Left colon (tissue), 2 donors: ENCODE measurements at places on chromosomes 13 and 19. TPM values are rescaled to one million over a fixed set of nuclear protein-coding genes. Genes with fewer than 3 reads are reported as not detected.

Gene CEACAM6
- total RNA-seq, result 485 TPM

Gene PPM1N
- 0.37 TPM for total RNA-seq

Gene TMEM255B
- total RNA-seq, result 2.4 TPM

Gene CLC
- total RNA-seq, result not detected

Gene MBD3L3
- total RNA-seq, result not detected

Gene CEACAM16
- total RNA-seq, result 0.45 TPM

Gene ZNF649
- total RNA-seq, result 5.5 TPM

Gene IGFL3
- total RNA-seq, result not detected

Gene RNF17
- total RNA-seq, result 0.18 TPM

Gene CRX
- total RNA-seq, result not detected

Gene PHLDB3
- 9.7 TPM for total RNA-seq

Gene TUBB4A
- 1.1 TPM for total RNA-seq

Gene HOMER3
- total RNA-seq, result 7.9 TPM

Gene GPC5
- total RNA-seq, result 0.22 TPM

- DNase-seq, result peak; percentile 81
These were observed 13.8 kb downstream of the DNASE2 start for GRCh38 chr19:12867120-12868099.

- DNase-seq, result no peak
These were observed 134.0 kb downstream of the USP12 start for GRCh38 chr13:27037571-27037970.

GRCh38 chr13:43389983-43390382, 366.6 kb downstream of the DNAJC15 start:
- DNase-seq, result no peak

- DNase-seq, result no peak
These were observed 80.1 kb downstream of the IPO5 start for GRCh38 chr13:98033277-98034247.

DNA sequence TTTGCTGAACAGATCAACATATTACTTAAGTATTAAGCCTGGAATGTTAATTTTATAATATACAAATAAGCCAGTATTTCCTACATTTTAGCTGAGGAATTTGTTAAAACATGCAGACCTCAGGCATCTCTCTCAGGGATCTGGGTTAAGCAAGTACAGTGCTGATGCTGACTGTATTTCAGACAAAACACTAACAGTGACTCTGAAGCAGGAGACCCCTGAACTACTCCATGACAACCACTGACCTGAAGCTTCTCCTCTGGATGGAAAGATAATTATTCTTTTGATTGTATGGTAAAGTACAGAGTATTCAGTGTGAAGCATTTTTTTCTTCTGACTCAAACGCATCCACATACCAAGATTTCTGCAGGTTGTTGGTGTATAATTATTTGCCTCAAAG, 680.8 kb downstream of the LIG4 start:
- no peak for DNase-seq

DNA sequence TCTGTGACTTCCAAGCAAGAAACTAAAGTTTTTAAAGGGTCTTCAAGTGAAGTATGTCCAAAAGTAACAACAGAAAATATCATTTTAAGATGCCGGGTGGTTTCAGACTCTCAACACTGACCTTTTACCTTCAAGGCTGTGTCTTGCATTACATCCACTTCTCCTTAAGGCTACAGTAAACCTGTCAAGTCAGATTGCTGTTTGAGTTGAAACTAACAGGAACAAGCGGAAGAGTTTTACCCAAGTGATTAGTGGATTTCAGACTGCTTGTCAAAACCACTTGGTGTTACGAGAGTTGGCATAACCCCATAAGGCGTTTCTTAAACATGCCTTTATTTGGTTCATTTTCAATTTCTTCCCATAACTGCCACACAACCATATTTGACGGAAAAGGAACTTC, 283.1 kb downstream of the DCT start:
- DNase-seq, result no peak

DNA sequence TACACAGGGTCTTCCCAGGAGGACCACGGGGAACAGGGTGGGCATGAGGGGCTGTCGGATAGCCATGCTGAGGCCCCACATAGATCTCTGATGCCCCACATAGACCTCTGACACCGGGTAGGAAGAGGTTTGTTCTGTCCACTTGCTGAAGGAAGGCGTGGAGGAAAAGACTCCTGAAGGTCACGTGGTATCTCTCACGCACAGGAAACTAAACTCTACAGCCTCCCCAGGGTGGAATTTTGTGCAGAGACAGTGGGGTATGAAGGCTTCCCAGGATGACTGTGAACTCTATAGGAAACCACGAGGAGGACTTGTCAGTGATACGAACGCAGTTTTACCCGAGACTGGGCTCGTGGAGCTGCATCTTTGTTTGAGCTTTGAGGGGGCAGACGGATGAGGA, 2.8 kb downstream of the EVI5L start:
- DNase-seq, result no peak

DNA sequence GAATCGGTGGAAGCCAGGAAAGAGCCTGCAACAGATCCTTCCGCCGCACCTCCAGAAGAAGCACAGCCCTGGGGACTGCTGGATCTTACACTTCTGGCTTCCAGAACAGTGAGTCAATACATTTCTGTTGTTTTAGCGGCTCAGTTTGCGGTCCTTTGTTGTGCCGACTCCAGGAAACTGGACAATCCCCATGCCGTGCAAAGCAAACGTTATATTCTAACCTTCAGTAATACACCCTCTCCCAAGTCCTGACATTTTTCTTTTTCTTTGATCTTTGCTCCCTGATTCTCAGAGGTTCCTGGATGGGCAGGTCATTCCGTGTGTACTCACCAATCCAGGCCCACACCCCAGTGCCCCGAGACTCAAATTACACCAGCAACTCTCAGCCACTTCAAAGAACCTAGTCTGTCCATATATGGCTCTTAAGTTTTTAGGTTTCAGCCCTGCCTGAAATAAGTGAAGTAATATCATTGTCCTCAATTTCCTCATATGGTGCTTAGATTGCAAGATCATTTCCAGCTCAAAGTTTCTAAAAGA, 387.1 kb upstream of the SGCG start:
- no peak for DNase-seq

- DNase-seq, result no peak
These were observed at the start of gene SACS for GRCh38 chr13:23433171-23434153. Gene SACS, minus strand, starts transcription at chr13:23433702. Its CDS starts 22,463 bp downstream, at chr13:23411239.

DNA sequence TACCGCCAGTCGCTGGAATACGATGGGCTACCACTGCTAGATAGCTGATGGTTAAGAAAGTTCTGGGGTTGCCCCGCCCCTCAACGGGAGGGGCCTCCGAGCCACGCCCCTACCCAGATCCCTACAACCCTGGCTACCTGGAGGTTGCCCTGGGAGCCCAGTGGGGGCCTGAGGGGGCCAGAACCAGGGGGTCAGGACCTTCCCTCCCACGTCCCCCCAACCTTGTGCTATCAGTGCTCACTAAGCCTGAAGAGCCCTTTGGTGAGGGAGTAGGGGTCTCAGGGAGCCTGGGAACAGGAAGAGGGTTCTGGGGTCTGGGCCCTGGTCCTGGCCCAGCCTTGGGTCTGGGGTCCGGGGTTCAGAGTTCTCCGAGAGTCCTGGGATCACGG, 8.9 kb downstream of the OCEL1 start:
- peak; percentile 80 for DNase-seq

DNA sequence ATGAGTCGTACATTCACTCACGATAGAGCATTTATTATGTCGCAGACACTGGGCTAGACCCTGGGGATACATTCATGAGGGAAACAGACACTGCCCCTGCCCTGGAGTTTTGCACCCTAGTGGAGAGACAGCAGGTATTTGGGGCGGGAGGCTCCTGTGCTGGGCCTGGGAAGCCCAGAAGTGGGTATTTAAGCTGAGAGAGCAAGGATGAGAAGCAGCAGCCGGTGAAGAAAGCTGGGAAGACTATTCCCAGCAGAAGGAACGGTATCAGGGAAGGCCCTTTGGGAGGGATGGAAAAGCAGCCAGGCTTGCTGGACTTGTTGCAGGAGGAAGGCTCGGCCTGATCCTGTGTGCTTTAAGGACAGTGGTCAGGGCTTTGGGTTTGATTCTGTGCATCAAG, 54.5 kb downstream of the CDADC1 start:
- no peak for DNase-seq

- DNase-seq, result no peak
These were observed 484.5 kb downstream of the DIAPH3 start for GRCh38 chr13:59679254-59679653.

GRCh38 chr13:46041419-46041839, 11.1 kb downstream of the ZC3H13 start:
- no peak for DNase-seq

DNA sequence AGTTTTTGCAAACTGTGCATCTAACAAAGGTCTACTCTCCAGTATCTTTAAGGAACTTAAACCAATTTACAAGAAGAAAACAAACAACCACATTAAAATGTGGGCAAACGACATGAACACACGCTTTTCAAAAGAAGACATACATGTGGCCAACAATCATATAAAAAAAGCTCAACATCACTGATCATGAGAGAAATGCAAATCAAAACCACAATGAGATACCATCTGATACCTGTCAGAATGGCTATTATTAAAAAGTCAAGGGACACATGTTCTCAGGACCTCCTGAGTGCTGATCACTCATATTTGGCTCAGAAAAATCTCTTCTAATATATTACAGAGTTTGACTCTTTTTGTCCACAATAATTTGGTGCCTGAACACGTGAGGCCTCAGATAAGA, 14.2 kb upstream of the LILRB1 start:
- no peak for DNase-seq

- DNase-seq, result no peak
These were observed 57.3 kb upstream of the TPM4 start for GRCh38 chr19:16018801-16019551.

DNA sequence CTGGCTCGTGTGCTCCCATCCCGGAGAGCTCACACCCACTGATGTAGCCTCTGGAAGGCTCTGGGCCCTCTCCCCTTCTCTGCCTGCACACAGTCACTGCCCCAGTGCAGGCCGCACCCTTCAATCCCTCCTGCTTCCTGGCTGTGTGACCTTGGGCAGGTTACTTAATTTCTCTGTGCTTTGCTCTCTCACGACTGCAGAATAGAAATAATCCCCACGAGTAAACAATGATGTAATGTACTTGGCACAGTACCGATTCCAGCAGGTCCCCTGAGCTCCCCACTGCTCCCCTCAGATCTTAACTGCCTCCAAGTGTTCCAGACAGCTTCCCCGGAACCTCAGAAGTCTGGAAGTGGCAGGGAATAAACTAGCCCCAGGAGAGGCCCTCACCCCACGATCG, 16.1 kb downstream of the LIG1 start:
- DNase-seq, result no peak

DNA sequence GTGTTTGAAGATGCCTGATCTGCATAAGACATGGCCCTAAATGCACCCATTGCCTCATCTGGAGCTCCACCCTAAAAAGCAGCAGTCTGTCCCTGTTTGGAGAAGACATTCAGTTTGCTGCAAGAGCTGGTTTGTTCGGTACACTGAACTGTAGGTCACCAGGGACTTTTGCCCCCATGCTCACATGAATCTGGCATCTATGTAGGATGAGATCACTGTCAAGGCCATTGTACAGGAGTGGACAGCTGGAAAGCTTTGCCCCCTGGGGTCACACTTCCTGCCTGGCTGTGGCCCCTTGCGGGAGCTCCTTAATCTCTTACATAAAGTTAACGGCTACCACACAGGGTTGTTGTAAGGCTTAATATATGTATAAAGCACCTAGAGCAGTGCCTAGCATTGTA, 73.0 kb downstream of the IPO5 start:
- DNase-seq, result no peak

- DNase-seq, result no peak
These were observed 28.6 kb upstream of the NDUFS7 start for GRCh38 chr19:1354970-1355567.

GRCh38 chr19:4108767-4109625, 14.9 kb downstream of the MAP2K2 start:
- no peak for DNase-seq

- peak; percentile 85 for DNase-seq
These were observed at the start of gene SLC7A1 for GRCh38 chr13:29595380-29596063. Gene SLC7A1, minus strand, starts transcription at chr13:29595688. Its CDS starts 59,500 bp downstream, at chr13:29536188.

DNA sequence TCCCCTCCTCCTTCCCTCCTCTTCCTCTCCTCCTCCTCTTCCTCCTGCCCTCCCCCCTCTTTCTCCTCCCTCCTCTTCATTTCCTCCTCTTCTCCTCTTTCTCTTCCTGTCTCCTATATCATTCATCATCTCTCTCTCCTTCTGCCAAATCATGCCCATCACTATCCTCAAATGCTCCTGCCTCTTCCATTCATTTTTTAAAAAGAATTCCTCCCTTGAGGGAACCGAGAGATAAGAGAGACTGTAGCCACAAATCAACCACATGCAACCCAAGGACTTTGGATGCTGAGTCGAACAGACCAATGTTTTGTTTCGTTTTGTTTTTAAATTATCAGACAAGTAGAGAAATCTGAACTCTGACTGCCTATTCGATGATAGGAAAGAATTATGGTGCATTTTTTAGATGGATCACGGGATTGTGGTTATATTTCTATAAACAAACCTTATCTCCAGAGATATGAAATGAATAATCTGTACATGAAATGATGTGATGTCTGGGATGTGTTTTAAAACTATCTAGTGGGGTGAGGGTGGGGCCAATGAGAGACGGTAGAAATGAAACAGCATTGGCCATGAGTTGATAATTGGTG, 9.5 kb upstream of the ZNF541 start:
- DNase-seq, result no peak

DNA sequence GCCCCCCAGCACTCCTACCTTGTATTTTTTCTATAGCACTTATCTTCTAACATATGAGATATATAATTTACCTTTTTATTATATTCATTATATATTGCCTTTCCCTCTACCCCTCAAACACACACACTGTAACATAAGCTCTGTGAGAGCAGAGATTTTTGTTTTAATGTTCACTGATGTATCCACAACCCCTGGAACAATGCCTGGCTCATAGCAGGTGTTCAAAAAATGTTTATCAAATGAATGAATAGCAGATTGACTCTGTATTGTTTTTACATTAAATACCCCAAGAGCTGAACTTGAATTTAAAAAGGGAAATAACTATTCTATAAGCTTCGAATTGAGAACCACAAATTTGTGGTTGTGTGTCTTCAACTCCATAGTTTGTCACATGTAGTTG, 11.0 kb downstream of the POLR1D start:
- no peak for DNase-seq

- DNase-seq, result no peak
These were observed 97.3 kb upstream of the MCF2L start for GRCh38 chr13:112871742-112872141.

- no peak for DNase-seq
These were observed 1645.4 kb upstream of the SPRY2 start for GRCh38 chr13:81986308-81986707.

GRCh38 chr13:112252804-112253590, 123.2 kb upstream of the SPACA7 start:
- DNase-seq, result no peak

DNA sequence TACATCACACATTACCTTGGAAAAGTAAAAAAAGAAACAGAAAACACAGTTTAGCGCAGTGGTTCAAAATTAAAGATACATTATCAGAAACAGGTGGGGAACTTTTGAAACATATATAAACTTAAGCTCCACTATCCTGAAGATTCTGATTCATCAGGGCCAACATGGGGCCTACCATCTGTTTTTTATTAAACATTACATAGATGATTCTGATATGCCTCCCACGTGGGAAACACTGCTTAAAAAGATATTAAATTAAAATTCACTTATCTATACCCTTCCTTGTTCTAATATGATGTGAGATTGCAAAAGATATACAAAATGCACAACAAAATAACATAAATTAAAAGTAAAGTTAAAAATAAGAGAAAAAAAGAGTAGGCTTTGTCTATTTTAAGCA, 125.0 kb downstream of the VWA8 start:
- no peak for DNase-seq

GRCh38 chr19:51926426-51926783, 867 bp upstream of the ZNF613 start:
- no peak for DNase-seq

GRCh38 chr13:48000559-48001113, 437 bp downstream of the SUCLA2 start:
- DNase-seq, result no peak

- DNase-seq, result no peak
These were observed 238.4 kb upstream of the PRR20A start for GRCh38 chr13:56902276-56902675.
